Neural crest cell (in vitro differentiated cells): ENCODE measurements at places on chromosomes 2 and 18.

- DNase-seq = no peak
Measured at GRCh38 chr2:159549234-159549633, 67.1 kb downstream of the BAZ2B start.

DNA sequence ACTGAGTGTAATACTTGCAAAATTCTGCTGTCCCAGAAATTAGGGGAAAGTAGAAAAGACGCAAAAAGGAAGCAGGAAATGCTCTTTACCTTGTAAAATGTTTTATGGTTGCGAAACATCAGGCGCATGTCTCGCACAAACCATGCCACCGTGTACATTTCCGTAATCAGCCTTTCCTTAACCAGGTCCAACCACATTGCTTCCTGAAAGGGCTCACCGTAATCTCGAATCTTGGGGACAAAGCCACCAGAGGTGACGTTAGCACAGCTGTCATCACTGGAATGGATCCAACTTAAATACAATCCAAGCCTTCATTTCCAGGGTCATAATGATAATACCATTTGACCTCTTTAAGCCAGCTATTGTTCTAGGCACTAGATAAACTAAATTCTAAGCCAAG, 49.3 kb downstream of the SP110 start:
- DNase-seq = no peak

DNA sequence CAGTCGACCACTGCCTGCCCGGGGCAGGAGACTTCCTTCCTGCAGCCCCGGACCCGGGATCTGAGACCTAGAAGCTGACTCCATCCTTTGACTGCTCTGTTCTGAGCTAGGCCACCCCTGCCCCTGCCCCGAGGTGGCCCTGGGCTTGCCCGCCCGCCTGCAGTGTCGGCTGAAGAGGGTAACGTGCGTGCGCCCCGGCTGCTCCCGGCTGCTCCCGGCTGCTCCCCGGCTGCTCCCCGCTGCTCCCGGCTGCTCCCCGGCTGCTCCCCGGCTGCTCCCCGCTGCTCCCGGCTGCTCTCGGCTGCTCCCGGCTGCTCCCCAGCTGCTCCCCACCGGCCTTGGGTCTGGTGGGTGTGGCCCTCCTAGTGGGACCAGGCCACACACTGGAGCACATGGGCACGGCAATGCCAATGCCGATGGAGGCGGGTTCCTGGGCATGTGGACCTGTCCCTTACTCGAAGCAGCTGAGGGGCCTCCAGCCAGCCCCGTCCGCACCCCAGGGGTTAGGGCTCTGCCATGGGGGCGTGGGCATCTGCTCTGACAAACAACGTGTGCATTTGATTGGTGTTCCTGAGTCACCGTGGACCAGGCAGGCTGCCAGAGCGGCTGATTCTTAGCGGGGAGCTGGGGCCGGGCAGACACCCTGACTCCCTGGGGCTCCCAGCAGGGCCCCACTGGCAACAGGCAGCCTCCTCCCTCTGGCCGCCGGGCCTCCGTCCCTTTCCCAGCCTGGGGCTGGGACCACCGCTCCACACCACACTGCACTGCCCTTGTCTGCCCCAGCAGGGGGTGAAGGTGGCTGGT, 2.0 kb upstream of the GAL3ST2 start:
- DNase-seq = no peak

- DNase-seq = no peak
Measured at GRCh38 chr2:42142547-42143184, 26.5 kb upstream of the EML4 start.

DNA sequence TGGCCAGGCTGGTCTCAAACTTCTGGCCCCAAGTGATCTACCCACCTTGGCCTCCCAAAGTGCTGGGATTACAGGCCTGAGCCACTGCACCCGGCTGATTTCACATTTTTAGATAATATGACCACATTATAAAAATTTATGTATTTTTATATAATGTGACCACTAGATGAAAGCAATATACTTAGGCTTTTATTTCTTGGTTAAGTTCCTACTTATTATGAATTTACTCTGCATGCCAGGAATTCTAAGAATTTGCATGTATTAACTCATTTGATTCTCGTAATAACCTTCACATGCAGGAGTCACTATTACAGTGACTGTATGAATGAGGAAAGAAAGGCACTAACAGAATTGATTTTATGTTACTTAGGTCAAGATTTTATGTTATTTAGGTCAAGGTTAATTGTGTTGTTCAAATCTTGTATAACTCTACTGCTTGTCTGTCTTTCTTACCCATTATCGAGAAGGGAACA, 25.6 kb upstream of the CASP8 start:
- DNase-seq = no peak

GRCh38 chr18:23266717-23267446, 131.6 kb downstream of the CABLES1 start:
- DNase-seq = no peak

DNA sequence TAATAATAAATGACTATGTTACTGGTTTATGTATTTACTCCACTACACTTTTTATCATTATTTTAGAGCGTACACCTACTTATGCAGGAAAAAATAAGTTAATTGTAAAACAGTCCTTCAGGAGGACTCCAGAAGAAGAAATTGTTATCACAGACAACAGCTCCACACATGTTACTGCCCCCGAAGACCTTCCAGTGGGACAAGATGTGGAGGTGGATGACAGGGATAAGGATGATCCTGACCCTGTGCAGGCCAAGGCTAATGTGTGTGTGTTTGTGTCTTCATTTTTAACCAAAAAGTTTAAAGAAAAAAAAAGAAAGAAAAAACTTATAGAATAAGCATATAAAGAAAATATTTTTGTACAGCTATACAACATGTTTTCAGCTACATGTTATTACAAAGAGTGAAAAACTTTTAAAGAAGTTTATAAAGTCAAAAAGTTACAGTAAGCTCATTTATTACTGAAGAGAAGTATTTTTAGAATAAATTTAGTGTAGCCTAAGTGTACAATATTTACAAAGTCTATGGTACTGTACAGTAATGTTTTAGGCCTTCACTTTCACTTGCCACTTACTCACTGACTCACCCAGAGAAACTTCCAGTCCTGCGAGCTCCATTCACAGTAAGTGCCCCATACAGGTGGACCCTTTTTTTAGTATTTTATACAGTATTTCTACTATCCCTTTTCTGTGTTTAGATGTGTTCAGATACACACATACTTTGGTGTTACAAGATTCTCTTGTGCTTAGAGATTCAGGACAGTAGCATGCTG, 7.5 kb downstream of the TGFBRAP1 start:
- DNase-seq = no peak

DNA sequence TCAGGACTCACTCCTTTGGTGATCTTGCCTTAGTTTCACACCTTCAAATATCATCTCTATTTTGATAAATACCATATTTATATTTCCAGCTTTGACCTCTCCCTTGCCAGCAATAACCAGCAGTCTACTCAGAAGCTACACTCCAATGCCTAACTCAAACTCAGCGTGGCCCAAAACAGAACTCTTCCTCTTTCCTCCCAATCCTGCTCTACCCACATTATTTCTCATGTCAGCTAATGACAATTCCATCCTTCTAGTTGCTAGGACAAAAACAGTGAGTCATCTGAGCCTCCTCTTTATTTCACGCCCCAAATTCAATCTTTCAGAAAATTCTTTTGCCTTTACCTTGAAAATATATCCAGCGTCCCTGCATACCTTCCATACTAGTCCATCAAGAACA, 23.5 kb downstream of the CYRIA start:
- no peak for DNase-seq

DNA sequence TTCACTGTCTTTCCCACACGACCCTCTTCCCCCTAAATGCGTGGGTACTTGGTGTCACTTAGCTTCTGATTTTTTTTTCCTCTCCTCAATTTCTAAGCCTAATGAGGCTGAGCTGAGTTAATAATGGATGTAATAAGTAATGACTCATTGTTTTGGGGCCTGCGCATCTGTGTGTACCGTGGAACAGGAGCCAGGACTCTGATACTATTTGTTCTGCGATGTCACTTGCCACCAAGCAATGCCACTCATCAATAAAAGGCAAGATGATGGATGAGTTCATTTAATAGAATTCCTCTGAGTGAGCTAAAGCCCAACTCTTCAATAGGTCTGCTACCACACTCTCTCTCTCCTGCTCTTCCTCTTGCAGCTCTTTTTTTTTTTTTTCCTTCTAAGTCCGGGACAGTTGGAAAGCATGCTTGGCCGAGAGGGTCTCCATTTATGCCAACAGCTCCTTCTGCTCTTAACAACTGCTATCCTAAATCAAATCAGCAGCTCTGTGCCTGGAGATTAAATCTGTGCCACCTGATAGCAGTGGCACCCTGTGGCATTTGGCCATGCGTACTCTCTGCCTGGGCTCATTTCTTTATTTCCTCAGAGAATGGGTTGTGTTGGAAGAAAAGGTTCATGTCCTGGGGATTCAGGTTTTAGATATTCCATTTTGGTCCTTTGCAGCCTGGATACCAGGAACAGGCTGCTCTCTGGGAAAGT, 1284.2 kb upstream of the PIK3C3 start:
- no peak for DNase-seq

- no peak for DNase-seq
Measured at GRCh38 chr2:151808258-151809072, 19.8 kb downstream of the ARL5A start.

DNA sequence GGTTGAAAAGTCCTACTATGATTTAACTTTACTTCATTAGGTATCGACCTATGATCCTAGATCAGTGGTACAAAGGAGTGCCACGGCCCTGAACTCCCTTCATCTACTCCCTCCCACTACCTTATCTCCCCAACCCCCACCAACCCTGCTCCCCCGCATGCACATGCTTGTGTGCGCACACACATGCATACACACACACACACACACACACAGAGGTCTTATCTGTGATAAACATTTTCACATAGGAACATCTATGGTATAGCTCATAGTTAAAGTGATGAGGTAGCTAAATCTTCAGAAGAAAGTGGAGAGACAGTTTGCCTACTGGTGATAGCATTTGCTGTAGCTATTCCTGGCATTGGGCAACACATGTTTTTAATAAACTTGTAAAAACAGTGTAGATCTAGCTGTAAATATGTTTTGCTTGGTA, 471.3 kb downstream of the ZEB2 start:
- no peak for DNase-seq

- no peak for DNase-seq
Measured at GRCh38 chr2:171834286-171834685, 59.8 kb downstream of the SLC25A12 start.

DNA sequence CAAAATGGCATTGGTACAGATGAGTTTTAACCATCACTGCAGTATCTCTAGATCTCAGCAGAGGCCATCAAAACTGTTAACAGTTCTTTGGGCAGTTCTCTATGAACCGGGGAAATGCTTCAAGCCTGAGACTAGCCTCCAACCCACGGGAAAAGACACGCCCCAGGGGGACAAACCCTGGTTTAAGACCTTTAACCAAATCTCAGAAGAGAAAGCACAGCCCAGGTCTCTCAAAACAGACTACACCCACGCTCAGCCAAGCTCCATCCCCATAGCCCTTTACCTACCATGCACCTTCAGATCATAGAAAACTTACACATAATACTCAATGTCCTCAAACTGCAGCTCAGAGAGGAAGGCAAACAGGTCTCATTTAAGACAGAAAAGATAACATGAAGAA, 78.3 kb downstream of the TMEM163 start:
- no peak for DNase-seq

DNA sequence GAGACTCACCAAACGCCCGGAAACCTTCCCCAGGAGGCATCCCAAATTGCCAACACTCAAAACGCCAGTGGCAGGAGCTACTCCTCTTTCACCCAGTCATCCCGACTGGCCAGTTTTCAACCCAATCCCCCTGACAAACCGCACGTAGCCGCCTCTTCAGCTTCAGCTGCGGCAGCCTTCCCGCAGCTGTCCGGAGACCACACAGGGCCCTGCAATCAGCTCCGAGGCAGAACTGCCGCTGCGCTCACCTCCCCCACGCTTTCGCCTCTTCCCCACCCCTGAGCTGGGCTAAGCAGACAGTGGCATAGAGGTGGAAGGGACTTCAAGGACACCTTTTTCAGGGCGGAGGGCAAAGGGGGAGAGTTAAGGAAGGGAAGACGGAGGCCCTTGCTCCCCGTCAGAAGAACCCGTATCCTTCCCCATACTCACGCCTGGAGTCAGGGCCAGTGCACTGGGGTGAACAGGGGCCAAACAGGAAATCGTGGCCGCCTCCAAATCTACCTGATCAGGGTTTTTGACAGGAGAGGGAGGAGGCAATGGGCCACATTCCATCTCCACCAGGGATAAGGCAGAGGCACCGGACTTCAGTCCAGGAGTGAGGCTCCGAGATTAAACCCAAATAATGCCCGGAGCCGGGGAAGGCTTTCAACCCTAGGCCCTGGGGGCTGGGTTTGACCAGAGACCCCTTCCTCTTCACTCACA, 16.9 kb downstream of the CYP26B1 start:
- DNase-seq = no peak

DNA sequence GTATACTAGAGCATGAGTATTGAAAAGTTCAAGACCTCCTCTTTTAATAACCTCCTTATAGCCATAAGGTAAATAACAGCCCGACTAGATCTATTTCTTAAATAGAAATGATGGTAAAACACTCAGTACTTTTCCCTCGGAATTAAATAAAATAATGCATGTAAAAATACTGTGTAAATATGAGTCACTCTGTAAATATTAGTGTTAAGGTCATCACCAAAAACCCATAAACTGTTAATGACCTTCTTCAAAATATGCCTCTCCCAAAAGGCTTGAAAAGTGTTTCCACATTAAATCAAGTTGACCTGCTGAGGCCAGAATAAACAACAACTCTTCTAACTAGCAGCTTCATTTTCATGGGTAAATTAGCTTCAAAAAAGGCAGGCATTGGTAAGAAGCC, 25.3 kb upstream of the BZW1 start:
- no peak for DNase-seq

- DNase-seq = no peak
Measured at GRCh38 chr2:224126440-224126839, 87.4 kb upstream of the SERPINE2 start.

DNA sequence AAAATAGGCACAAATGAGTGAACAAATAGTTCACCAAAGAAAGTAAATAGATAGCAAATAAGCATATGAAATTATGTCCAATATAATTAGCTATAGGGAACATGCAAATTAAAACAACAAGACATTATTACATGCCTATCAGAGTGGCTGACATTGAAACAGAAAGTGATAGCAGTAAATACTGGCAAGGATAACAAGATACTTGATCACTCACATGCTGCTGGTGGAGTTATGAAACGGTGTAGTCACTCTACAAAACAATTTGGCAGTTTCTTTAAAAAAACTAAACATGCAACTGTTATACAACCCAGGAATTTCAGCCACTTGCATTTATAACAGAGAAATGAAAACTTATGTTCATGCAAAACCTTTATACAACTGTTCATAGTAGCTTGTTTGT, 439.2 kb upstream of the ACVR2A start:
- DNase-seq = no peak

GRCh38 chr18:75076286-75076685, 132.7 kb downstream of the PTGR3 start:
- no peak for DNase-seq

DNA sequence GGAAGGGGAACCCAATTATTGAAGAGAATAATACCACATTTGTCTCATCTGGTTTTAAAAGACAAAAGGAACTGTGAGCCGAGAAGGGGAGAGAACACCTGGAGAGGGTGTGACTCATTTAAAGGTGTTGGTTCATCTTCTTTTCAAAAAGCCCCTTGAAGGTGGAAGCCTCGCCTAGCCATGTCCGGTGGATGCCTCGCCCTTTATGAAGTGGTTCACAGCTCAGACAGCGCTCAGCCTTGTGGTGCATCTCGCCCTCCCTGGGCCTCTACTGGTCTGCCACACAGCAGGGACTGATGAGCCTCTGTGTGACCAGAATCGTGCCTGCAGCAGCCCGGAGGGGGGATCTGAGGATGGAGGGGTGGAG, 290.0 kb upstream of the CXCR4 start:
- DNase-seq = no peak

GRCh38 chr2:183284606-183285005, 160.4 kb downstream of the NUP35 start:
- DNase-seq = no peak
